Heart left ventricle (tissue), 16 donors: ENCODE measurements at places on chromosomes 5 and 9. TPM values are rescaled to one million over a fixed set of nuclear protein-coding genes. Genes with fewer than 3 reads are reported as not detected.

DPH7 gene
- total RNA-seq = 12.6 TPM

PRRC1 gene
- 30.0 TPM for total RNA-seq

CDX1 gene
- total RNA-seq = not detected

GAS1 gene
- total RNA-seq = 26.6 TPM

SOWAHA gene
- 0.38 TPM for total RNA-seq

FBLL1 gene
- total RNA-seq = not detected

P4HA2 gene
- total RNA-seq = 56.3 TPM

- H3K4me1 ChIP-seq = peaks cover 27% of the 10 kb centered on the region
- H3K27me3 ChIP-seq = no peaks in the 10 kb centered on the region
- no peak overlapping the region for H3K27ac ChIP-seq
- no peaks in the 10 kb centered on the region for H3K36me3 ChIP-seq
- no peak overlapping the region for H3K4me3 ChIP-seq
These were observed 4.6 kb upstream of the ANP32B start for GRCh38 chr9:97978371-97979130.

GRCh38 chr9:19879062-19879461, 90.2 kb upstream of the SLC24A2 start:
- no peak overlapping the region for H3K4me3 ChIP-seq
- no peaks in the 10 kb centered on the region for H3K4me1 ChIP-seq
- H3K27ac ChIP-seq = no peak overlapping the region
- H3K27me3 ChIP-seq = no peaks in the 10 kb centered on the region
- no peaks in the 10 kb centered on the region for H3K36me3 ChIP-seq
- DNase-seq = no peak

DNA sequence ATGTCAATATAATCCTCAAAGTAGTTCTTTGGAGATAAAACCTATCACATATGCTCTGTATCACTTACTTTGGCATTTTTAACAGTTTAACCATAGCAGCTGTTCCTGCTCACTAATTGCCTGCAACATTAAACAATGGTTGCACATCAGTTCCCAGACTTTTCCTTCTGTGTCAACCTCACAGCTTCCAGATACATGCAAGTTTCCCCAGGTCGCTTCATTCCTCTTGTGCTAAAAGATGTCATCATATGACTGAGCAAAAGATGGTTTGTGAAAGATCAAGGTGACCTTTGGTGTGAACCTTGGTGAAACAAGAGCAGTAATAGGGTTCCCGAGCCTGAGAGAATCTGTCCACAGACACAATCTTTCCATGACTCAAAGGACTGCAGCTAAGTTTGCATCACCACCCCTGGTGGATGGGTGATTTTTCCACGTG, 500.4 kb upstream of the PAPPA start:
- DNase-seq = no peak
- no peak overlapping the region for H3K4me3 ChIP-seq
- peaks cover 7% of the 10 kb centered on the region for H3K4me1 ChIP-seq
- no peak overlapping the region for H3K27ac ChIP-seq
- no peaks in the 10 kb centered on the region for H3K36me3 ChIP-seq
- H3K27me3 ChIP-seq = no peaks in the 10 kb centered on the region

- H3K4me3 ChIP-seq = no peak overlapping the region
- H3K27me3 ChIP-seq = no peaks in the 10 kb centered on the region
- H3K27ac ChIP-seq = no peak overlapping the region
- H3K36me3 ChIP-seq = no peaks in the 10 kb centered on the region
- no peak for DNase-seq
These were observed 96.6 kb downstream of the PJA2 start for GRCh38 chr5:109313127-109313526.

DNA sequence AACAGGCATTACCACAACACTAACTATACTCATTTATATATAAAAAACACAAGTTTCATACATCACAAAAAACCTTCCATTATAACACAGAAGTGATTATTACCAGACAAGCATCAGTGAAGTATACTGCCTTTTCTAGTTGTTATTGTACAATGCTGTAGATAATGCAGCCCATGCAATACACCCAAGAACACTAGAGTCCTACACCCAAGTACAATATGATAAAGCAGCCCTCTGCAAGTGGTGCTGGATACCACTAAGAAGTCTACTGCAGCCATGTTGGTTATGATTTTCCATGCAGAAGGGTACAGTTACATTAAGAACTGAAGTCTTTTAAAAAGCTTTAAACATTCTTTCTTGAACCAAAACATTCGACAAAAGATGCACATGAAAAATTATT, 10.3 kb downstream of the ZFAND5 start:
- H3K4me1 ChIP-seq = peaks cover 66% of the 10 kb centered on the region
- peaks cover 14% of the 10 kb centered on the region for H3K36me3 ChIP-seq
- no peak overlapping the region for H3K27ac ChIP-seq
- no peak overlapping the region for H3K4me3 ChIP-seq
- DNase-seq = no peak

- H3K4me3 ChIP-seq = no peak overlapping the region
- no peaks in the 10 kb centered on the region for H3K27me3 ChIP-seq
- peaks cover 93% of the 10 kb centered on the region for H3K36me3 ChIP-seq
These were observed 20.7 kb downstream of the BRD3 start for GRCh38 chr9:134046894-134047681.
